Activated naive CD4-positive, alpha-beta T cell treated with anti-CD3 and anti-CD28 coated beads for 36 hours (primary cell): ENCODE measurements at places on chromosomes 2 and 18.
A peak's percentile ranks its signal among the peaks of the same experiment; 100 is the strongest.

DNA sequence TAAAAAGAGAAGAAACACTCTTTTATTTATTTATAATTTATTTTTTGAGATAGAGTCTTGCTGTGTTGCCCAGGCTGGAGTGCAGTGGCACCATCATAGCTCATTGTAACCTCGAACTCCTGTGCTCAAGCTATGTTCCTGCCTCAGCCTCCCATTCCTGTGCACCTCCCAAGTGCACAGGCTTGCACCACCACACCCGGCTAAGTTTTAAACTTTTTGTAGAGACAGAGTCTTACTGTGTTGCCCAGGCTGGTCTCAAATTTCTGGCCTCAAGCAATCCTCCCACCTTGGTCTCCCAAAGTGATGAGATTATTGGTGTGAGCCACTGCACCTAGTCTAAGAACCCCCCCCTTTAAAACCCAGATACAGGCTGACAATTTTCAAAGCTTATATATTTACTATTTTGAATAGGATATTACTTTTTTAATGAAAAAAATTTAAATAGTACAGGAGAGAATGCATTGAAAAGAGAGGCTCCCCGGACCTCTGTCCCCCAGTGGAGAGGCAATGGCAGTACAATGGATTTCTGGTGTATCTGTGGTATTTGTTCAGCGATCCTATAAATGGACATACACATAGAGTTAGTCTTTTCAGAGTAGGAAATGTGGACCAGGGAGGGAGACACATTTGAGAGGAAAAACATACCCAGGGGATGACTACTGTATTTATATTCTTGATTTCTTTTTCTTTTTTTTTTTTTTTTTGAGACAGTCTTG is 48.1 kb upstream of the CNOT11 start:
- DNase-seq = no peak

- DNase-seq = no peak
These were observed 24.4 kb downstream of the CNOT11 start for GRCh38 chr2:101277111-101277510.

- DNase-seq = no peak
These were observed 114.4 kb downstream of the NFATC1 start for GRCh38 chr18:79510046-79510685.

DNA sequence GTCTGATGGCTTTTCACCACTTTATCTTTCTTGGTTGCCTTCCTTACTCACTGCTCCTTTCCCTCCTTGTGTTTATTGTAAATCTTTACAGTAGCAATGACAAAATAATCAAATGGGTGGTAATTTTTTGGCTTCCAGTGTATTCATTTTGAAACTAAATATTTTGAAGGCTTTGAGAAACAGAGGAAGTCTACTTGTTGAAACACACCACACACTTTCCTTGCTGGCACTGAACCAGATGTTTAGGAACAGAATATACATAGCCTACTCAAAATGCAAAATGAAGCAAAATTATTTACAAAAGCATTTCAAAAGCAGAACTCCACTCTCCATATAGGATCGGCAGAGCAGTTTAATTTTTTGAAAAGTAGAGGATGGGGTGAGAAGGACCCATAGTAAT is 189.8 kb downstream of the LTBP1 start:
- DNase-seq = no peak

GRCh38 chr18:4511166-4511565 is 56.1 kb upstream of the DLGAP1 start:
- no peak for DNase-seq

- DNase-seq = peak; percentile 21
These were observed 163.2 kb upstream of the KLF7 start for GRCh38 chr2:207328944-207329386.

DNA sequence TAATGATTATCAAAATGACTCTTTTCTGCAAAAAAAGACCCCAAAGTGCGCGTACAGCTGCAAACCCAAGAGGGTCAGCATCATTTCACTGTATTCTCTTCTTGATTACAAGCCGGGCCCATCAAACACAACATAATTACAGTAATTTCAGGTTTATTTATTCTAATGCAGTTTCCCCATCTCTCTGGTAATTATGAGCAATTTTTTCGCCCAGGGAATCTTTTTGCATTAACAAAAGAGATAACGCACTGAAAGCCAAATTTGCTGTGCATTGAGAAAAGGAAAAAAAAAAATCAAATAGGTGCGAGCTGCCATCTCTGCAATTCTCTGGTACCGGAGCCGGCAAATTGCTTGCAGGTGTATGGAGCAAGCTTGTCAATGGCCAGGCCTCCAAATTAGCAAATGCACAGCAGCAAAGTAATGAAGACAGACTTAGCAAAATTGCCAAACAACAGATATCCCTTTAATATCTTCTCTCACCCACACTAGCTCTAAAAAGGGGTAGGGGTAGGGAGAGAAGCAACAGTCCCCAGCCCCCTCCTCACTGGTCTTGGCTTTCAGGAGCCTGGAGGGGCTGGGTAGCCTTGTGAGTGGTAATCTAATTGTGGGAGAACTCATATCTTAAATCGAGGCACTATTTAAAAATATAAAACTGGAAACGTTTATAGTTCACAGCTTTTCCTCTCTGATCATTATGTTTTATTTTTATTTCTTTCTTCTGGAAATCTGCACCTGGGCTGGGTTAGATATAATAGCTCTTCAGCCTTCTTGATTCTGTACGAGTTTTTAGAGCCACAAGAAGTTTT is 6.7 kb downstream of the DLX1 start:
- DNase-seq = no peak

GRCh38 chr2:415986-416610 is 128.2 kb upstream of the ALKAL2 start:
- DNase-seq = no peak

- no peak for DNase-seq
These were observed 88.5 kb downstream of the ZEB2 start for GRCh38 chr2:144431392-144431783.

DNA sequence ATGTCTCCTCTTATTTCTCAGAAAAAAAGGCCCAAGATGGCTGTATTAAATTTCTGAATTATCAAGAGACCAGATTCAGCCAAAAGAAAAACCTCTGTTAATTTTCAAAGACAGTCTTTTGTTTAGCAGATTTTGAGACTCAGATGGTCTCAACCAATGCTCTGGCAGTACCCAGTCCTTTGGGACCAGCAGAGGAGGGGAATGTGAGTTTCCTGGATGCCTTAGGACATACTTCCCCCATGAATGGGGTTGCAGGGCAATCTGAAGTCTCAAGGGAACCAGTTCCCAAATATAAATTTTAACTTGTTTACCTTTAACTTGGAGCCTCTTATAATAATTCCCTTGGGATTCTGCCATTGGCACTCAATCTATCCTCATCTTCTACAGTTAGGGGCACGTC is 107.8 kb upstream of the ZNF521 start:
- no peak for DNase-seq

DNA sequence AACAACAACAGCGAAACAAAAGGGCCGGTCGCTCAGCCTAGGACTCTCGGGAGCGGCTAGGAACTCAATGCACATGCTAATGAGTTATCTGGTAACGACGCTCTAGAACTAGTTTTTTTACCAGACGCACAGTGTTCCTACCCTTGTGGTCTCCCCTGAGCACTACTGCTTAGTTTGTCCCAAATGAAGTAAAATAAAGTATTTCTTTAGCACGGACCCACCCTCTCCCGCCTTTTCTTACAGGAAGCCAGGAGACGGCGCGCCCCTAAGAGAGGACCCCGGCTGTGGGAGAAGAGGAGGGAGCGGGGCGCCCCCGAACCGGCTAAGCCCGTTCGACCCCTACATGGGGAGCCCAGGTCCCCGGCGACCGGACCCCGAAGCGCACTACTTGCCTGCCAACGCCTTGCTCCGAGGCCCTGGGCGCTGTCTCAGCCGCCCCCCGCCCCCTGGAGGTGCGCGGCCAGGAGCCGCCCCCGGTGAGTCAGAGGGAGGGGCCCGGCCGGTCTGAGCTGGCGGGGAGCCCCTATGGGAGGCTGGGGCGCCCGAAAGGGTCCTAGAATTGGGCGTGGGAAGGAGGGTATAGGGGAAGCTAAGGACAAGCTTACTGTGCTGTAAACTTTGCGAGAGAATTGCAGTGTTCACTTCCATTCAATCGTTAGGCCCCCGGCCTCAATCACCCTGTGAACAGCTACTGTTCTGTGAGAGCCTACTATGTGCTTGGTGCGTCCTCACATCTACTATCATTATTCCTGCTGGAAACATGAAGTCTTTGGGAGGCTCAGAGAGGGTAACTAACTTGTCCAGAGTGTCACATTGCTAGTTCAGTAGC is 3.6 kb upstream of the CAPG start:
- DNase-seq = peak; percentile 49

DNA sequence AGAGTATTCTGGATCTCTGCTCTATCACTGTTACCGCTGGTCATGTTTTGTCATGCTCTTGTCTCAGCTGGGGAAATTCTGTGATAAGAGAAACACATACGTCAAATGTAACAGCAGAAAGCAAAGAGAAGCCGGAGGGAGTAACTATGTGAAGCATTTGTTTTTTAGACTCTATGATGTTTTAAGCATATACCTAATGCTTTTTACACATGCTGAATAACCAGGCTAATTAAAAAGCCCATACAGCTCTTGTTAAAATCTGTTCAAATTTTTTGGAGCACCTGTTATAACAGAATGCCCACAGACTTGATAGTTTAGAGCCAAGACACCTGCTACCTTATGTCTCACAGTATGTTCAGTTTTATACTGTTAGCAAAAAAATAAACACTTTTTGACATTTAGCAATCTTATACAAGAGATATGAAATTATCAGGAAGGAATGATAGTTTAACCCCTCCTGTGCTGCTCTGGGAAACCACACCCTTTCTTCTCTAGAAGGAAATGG is 92.3 kb upstream of the TANK start:
- no peak for DNase-seq

DNA sequence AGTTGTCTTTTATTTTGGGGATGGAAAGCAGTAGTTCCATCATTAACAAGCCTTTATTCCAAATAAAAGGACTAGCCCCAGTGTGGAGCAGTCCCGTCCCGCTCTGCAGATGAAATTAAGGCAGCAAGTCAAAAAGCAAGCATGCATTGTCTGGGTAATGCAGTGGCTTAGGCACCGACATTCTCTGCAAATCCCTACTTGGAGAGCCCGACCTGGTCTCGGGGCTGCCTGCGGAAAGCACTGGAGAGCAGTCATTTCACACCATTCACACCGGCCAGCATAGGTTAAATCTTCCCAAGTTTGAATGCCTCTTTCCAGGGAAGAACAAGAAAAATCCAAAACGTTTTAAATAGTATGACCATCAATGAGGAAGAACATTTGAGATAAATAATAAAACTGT is 24.4 kb upstream of the RAB12 start:
- no peak for DNase-seq

DNA sequence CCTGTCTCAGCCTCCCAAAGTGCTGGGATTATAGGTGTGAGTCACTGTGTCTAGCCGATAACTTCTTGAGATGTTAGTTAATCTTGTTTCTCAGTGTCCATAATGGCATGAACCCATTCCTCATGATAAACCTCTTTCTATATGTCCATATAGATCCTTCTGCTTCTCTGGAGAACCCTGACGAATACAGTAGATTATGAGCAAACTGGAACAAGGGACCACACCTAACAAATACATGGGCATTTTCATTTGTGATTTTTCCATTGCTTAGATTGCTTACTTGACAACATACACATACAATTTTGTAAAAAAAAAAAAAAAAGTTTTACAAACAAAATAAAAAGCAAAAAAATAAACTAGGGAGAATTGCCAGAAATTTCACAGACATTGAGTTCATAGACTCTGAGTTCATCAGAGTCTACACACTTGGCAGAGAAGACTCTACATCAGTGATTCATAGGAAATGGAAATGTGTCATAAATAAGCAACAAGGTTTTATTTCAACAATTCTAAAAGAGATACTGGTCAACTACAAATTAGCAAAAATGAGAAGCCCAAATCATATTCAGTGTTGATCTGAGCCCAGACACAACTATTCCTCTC is 96.7 kb downstream of the GALR1 start:
- DNase-seq = no peak

DNA sequence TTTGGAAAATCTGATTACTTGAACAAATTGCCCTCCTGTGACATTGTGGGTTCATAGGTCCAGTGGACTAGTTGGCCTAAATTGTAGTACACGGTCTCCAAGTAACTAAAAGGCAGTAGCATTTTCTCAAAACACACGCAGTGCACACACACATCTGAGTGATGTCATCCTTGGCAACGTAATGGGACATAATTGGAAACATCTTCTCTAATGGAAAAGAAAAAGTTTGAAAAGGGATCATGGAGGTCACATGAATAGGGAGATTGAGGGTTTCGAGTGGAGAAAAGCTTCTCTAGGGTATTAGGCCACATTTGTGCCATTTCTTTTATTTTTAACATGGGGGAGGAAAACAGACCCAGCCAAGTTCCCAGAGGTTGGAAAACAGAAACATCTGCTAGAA is 93.3 kb downstream of the MAP4K4 start:
- DNase-seq = no peak

GRCh38 chr2:28654663-28655320 is 96.8 kb upstream of the PPP1CB start:
- no peak for DNase-seq

- DNase-seq = peak; percentile 31
These were observed 63.8 kb downstream of the HAUS1 start for GRCh38 chr18:46167971-46168370.

DNA sequence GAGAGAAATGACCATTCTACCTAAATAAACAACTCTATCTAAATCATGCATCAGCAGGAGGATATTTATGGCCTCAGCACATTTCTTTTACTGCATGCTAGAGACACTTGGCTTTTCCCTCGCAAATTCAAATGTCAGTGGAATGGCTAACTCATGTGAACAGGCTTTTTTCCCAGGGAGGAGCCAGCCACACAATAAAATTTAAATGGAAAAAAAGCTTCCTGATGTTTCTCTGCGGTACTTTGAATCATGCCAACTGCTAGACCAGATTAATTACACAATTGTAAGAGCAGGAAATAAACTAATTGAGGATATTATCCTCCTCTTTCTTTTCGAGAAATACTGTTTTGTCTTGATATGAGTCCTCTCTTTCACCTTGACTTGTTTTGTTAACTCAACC is 676.3 kb downstream of the IRS1 start:
- DNase-seq = no peak

- DNase-seq = no peak
These were observed 9.1 kb downstream of the MPPE1 start for GRCh38 chr18:11899063-11899462.

GRCh38 chr18:25729072-25729471 is 361.3 kb downstream of the SS18 start:
- no peak for DNase-seq

GRCh38 chr2:241432824-241433448 is 75.4 kb downstream of the STK25 start:
- no peak for DNase-seq

- DNase-seq = no peak
These were observed 111.4 kb downstream of the DYSF start for GRCh38 chr2:71564790-71565189.

DNA sequence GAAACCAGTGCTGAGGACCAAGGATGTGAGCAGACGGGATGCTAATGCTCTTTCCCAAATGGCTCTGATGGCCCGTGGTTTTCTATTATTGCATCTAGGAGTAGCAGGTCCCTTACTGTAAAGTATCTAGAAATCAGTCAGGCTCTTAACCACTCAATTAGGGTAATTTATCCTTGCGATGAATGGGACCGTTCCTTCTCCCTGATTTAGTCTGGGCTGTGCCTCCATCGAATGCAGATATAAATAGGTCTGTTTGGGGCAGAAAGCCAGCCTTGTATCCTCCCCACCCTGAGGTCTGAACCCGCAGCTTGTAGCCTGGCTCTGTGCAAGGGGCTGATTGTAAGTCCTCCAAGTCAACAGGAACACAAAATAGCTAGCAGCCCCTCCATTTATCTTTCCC is 9.5 kb upstream of the SMARCAL1 start:
- DNase-seq = no peak

- DNase-seq = no peak
These were observed 453.1 kb downstream of the ADCYAP1 start for GRCh38 chr18:1357724-1358123.
